CD4-positive, alpha-beta T cell treated with Interleukin-2 at 100 ng/mL for 4 hours (primary cell): ENCODE measurements at places on chromosomes 3 and 15.

- DNase-seq: no peak
These were observed 105.4 kb downstream of the ADCY5 start for GRCh38 chr3:123343296-123344174.

GRCh38 chr3:19947549-19948225, 790 bp downstream of the RAB5A start:
- DNase-seq: peak; percentile 45

DNA sequence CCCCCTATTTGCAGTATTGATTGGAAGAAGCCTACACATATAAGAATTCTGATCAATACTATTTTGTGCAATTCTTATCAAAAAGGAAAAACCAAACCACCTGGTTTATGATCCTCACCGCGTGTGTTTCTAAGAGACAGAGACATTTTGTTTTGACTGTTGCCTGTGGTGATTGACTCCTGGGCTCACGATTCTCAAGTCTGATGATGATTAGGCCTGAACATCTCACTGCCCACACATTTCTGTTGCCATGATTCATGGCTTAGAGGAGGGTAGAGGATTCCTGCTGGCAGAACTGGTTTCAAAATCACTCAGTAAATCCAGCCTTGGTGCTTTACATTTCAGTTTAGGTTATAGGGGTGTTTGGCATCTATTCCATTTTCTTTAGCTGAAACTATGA, 88.3 kb upstream of the UBE3A start:
- no peak for DNase-seq

- DNase-seq: no peak
These were observed 79.7 kb downstream of the SEC22A start for GRCh38 chr3:123281406-123281805.

GRCh38 chr15:63166219-63166618, 8.9 kb upstream of the RPS27L start:
- peak; percentile 32 for DNase-seq

DNA sequence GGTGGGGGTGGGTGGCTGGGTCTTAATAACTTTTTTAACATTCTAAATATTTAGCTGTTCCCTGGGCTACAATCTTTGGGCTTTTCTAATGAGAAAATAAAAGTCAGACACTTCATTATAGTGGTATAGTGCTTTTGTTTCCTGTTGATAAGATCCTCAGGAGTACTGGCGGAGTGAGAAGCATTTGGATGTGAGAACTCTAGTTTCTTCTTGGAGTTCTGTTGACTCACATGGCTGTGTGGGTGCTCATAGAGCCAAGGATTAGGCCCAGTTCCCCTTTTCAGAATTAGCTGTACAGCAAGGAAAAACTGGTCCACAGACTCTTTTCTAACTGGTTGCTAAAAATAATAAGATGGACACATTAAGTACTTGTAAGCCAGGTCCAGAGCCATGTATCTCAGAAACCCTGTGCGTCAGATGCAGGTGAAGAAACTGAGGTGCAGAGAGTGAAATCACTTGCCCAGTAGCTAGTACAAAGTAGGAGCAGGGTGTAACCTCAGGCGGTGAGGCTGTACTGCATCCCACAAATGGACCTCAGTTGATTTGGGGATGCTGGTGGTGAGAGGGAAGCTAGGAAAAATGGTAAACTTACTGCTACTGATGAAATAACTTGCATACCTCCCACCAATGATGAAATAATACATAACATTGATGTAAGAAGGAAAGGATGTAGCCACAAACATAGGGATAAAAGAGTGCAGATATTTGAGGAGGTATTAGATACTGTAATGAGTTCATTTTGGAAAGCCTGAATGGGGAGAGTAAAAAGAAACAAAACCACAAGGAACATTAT, 2.3 kb downstream of the ITPR1 start:
- no peak for DNase-seq

DNA sequence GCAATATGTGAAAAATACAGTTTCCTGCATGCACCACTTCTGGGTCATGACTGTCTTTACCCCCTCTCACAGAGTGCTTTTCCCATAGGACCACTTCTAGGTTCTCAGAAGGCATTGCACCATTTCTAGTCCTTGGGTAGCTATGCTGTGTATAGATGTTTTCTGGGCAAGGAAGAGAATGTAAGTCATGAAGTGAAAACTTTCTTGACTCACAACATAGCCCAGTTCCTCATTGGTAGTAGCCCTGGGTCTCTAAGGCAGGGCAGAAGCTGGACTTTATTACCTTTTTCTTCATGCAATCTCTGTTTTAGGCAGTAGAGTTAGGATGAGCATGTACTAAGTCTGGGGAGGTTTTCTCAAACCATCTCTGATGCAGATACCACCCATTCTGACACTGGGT, 203.1 kb downstream of the EPHB1 start:
- no peak for DNase-seq

DNA sequence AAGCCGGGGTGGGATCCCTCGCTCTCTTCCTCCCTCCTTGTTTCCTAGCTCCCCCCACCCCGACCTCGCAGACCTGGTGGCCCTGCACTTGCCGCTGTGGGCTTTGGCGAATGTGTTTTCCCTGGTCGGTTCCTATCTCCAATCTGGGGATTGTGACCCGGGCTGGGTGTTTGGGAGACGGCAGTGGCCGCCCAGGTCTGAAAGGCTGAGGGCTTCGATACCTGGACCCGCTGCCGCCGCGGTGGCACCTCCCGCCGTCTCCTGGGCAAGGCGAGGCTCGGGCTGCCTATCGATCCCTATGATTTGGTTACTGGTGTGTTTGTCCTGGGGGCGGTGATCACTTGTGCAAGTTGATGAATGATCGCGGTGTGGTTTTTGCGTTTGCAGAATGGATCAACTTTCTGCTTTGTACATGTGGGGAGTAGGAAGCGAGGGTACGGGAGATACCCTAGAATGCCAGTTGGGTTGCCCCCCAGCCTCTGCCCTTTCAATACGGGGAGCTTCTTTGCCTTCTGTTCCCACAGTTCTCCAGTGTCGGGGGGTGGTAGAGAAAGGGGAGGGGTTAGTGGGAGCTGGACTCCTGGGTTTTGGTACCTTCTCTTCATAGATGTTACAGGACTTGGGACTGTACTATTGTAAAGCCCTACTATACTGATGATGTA, 3.0 kb downstream of the BBX start:
- no peak for DNase-seq

- DNase-seq: no peak
These were observed 235.5 kb downstream of the UBE2E2 start for GRCh38 chr3:23438657-23439056.

DNA sequence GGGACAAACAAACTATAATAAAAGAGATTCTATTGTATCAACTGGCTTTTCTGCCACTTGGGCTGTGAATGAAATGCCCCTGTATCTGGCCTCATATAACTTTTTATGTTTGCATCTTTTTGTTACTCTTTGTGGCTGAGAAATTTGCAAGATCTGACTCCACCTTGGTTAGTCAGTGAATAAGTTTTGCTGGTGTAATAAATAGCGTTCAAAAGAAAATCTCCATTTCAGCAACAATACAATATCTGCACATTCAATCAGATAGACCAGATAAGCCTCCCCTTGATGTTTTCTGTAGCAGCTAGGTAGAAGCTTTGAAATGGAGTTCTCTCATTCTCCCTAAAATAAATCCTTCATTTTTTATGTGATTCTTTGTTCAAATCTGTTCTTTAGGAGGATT, 12.0 kb downstream of the TRAT1 start:
- DNase-seq: peak; percentile 54

DNA sequence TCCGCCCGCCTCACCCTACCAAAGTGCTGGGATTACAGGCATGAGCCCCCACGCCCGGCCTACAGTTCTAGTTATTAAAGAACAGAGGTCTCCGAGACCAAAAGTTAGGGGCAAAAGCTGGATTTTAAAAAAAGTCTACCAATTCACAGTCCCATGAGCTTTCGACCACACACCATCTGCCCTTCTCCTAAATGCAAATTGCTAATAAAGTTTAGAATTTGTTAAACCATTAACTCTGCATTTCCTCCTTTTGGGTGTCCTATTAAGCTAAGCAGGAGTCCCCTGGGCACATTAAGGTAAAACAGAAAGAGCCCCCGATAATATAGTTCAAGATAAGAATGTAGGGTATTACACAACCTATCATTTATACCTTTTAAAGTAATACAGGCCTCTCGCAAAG, 322.7 kb downstream of the FOXP1 start:
- no peak for DNase-seq

GRCh38 chr15:92677999-92678398, 22.4 kb upstream of the FAM174B start:
- DNase-seq: no peak

- no peak for DNase-seq
These were observed 6.6 kb upstream of the POLQ start for GRCh38 chr3:121552379-121552778.

- DNase-seq: no peak
These were observed 99.5 kb downstream of the DNAJB8 start for GRCh38 chr3:128367221-128367620.

DNA sequence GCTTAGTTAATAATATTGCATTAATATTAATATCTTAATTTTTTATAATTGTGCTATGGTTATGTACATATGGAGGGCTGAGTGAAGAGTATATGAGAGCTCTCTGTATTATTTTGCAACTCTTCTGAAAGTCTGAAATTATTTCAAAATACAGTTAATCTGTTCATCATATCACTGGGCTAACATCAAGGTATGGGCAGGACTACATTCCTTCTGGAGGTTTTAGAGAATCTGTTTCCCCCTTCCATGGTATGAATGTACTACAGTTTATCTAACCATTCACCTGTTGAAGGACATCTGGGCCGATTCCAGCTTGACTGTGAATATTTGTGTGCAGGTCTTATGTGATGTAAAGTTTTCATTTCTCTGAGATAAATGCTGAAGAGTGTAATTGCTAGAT, 5.1 kb downstream of the IL20RB start:
- no peak for DNase-seq

DNA sequence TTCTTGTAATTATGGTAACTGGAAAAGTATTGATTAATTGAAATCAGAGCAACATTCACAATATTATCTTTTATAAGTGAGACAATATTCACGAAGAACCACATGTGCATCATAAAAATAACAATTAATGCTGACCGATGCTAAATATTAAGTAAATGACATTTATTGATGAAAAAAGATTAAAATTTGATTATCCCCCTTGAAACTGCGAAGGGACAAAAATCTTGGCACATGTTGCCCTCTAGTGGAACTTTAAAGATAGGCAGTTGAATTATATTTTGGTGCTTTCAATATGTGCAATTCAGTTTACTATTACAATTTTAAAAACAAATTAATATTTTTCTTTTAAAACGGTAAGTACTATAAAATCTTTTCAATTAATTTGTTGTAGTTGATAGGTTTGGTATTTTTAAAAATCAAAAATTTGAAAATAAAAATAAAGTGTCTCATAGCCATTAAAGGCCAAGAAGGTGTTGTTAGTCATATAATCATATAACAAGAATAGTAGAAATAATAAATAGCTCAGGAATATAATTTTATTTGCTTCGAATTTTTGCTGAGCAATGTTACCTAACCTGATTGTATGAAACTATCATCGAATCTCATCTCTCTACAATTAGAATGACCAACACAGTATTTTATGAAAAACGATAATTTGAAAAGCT, 270.2 kb downstream of the ROBO1 start:
- no peak for DNase-seq

DNA sequence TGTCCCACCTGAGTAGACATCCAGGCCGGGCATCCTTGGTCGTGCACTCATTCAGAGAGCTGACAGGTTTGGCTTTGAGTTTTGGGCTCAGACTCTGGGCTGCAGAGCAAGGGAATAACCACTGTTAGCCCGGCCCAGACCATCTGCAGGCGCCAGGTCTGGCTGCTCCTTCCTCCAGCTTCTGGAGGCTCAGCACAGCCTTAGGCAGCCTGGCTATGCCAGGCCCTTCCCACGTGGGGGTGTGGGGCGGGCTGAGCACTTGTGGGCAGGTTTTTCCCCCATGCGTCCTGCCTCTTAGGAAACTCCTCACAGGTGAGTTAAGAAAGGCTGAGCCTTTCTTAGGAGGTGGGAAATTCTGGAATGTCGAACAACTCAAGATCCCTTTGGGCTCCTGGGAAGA, 11.2 kb downstream of the PLA2G4B start:
- no peak for DNase-seq

GRCh38 chr15:95829062-95829461, 501.4 kb upstream of the NR2F2 start:
- DNase-seq: no peak

DNA sequence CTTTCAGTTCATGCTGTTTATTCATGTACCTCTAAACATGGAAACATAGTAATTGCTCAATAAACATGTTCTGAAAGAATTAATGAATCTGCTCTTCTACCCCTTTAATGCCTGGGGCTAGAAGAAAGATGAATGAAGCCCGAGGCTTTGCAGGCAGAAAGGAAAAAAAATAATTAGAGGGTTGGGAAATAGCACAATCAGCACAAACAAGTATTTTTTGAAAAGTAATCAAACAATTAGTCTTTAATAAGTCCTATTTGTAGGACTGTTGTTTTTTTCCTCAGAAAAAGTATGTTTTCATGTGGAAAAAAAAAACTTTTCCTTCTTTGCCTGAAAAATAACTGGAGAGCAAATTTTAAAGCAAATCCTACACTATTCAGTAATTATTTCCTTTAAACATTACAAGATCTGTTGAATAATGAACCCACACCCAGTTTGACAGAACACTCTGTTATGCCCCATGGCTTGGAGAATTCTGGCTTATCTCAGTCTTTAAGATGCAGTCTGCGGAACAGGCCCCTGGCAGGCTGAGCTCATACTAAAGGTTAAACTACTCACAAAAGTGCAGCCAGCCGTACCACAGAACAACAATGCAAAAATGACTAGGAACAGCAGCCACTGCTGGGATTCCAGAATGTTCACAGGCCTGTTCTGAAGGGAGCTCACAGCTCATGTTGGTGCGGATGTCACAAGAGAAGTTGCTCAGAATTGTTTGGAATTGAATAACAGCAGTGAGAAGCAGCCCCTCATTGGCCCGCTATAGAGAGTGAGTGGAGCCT, 79.2 kb downstream of the ABI3BP start:
- DNase-seq: no peak

GRCh38 chr3:152885076-152885475, 50.1 kb downstream of the P2RY1 start:
- no peak for DNase-seq

- DNase-seq: no peak
These were observed 681 bp downstream of the CTDSPL start for GRCh38 chr3:37862219-37862902.
